Stimulated activated CD4-positive, alpha-beta T cell treated with anti-CD3 and anti-CD28 coated beads, Interleukin-15, amount 100 ng/mL, for 48 hours (primary cell): ENCODE measurements at places on chromosomes 16 and 17.

- no peak for DNase-seq
Measured at GRCh38 chr17:68686108-68686988, 85.2 kb upstream of the FAM20A start.

GRCh38 chr17:77697480-77698400 lies 260.8 kb upstream of the TNRC6C start:
- no peak for DNase-seq

GRCh38 chr17:36104701-36105181 lies 1.1 kb downstream of the CCL4 start:
- DNase-seq: no peak

GRCh38 chr16:17729820-17730219 lies 259.1 kb upstream of the XYLT1 start:
- no peak for DNase-seq

GRCh38 chr16:85258166-85258565 lies 145.9 kb upstream of the CIBAR2 start:
- DNase-seq: no peak

- no peak for DNase-seq
Measured at GRCh38 chr17:80374039-80374731, 40.8 kb upstream of the ENDOV start.

DNA sequence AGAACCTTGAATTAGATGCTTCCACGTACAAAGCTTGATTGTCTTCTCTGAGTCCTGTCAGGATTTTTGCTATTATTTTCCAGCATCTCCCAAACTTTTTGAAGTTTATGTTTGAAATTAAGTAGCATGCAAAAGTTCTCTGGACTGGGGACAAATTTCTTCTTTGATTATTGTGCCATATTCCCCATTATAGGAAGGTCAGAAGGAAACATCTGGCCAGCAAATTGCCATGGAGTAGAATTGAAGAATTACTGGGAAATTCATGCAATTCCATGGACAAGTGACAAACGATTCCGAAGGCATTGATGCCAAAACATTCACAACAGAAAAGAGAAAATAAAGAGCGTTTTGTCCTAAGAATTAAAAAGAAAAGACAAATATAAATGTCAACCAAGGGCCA lies 737.2 kb downstream of the CDH11 start:
- DNase-seq: no peak

GRCh38 chr17:45740553-45741330 lies 43.4 kb upstream of the CRHR1 start:
- peak; percentile 10 for DNase-seq

DNA sequence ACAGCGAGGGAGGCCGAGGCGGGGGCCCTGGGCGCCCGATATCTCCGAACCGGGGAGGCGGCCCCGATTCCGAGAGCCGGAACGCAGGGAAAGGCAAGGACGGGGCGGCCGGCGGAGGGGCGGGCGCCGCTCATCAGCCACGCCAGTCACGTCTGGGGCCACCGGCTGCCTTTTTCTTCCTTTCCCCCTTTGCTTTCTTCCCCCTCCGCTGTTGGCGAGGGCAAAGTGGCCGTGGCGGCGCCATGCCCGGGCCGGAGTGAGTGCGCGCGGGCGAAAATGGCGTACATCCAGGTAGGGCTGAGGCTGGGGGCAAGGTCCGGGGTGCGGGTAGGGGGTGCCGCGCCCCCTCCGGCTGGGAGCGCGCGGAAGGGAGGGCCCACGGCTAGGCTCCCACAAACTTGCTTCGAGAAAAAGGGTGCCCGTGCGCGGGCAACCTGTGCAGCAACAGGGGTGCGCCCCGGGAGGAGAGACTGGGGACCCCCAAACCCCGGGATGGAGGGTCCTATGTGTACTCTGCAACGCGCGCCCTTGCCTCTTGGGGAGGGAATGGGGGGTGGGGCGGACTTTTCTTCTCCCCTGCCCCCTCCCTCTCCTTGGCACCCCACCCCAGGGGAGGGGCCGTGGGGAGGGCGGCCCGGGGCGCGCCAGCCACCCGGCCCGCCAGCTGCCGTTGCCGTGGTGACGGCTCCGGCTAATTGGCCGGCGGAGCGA lies 486 bp downstream of the SYT17 start:
- no peak for DNase-seq

DNA sequence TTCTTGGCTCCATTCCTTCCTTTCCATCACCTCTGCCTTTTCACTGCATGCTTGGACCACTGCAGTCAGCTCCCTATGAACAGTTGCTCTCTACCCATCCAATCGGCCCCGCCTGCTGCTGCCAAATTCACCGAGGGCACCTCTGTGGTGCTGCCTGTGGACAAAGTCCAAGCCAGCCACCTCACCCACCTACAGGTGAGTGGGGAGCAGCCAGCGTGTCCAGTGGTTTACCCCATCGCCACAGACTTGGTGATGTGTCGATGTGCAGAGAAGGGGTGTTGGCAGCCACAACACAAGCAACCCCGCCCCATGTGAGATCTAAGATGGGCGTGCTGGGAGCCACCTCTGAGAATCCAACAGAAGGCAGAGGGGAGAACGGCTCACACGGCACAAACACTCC lies 43.7 kb upstream of the STH start:
- no peak for DNase-seq
